ENCODE measurements at places on chromosomes 12 and 14. TPM values are rescaled to one million over a fixed set of nuclear protein-coding genes. Genes with fewer than 3 reads are reported as not detected.

PPP4R4 gene
- total RNA-seq: 0.29 TPM

IKZF4 gene
- 2.3 TPM for total RNA-seq

TSFM gene
- total RNA-seq: 77.1 TPM

CLEC4D gene
- not detected for total RNA-seq

PRDM4 gene
- 19.2 TPM for total RNA-seq

LAG3 gene
- total RNA-seq: 1.9 TPM

AMN gene
- 0.54 TPM for total RNA-seq
